ENCODE measurements at places on chromosomes 6 and 20.

DNA sequence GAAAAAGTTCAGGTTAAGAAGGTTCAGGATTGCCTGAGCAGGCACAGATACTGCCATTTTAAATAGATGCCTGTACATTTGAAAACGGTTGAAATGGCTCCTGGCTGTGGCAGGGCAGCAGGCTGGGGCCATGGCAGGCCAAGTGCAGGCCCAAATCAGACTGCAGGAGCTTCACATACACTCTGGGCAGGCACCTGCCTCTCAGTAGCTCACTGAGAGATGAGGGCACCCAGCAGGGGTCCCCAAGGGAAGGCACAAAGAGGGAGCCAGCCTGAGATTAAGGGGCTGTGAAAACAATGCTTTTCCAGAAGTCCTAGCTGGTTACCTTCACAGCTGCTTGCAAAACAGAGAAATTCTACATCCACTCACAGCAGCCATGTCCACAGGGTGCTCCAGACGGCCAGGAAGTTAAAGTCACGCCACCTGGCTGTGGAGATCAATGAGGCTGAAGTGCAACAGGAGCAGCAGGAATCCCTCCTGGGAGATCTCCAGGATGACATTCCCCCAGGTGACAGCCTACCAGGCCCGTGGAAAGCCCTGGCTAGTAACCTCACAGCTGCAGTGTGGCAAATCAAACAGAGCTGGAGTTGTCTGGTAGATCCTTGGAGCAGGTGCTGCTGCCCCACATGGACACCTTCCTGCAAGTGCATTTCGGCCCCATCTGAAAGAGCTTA, 6.2 kb upstream of the RAET1E start:
- no peak for DNase-seq

- no peak for DNase-seq
Observed at GRCh38 chr20:16393836-16394235, 179.4 kb downstream of the KIF16B start.

DNA sequence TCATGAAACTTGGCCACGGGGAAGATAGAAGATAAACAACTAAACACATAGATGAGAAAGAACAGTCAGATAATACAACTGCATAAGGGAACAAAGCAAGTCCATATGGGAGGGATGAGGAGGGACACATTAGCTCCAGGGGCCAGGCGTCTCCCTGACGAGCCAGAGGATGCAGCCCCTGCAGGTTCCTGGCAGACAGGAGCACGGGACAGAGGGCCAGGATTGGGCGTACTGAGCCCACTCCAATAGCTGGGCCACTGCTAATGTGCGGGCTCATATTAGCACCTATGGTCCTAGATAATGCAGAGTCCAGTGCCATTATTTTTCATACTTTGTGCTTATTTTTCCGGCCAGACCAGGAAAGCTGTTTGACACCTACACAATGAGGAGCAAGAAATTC, 182.9 kb downstream of the ANKRD60 start:
- DNase-seq: no peak

GRCh38 chr6:57182017-57182432, 9.9 kb downstream of the BAG2 start:
- peak; percentile 62 for DNase-seq

DNA sequence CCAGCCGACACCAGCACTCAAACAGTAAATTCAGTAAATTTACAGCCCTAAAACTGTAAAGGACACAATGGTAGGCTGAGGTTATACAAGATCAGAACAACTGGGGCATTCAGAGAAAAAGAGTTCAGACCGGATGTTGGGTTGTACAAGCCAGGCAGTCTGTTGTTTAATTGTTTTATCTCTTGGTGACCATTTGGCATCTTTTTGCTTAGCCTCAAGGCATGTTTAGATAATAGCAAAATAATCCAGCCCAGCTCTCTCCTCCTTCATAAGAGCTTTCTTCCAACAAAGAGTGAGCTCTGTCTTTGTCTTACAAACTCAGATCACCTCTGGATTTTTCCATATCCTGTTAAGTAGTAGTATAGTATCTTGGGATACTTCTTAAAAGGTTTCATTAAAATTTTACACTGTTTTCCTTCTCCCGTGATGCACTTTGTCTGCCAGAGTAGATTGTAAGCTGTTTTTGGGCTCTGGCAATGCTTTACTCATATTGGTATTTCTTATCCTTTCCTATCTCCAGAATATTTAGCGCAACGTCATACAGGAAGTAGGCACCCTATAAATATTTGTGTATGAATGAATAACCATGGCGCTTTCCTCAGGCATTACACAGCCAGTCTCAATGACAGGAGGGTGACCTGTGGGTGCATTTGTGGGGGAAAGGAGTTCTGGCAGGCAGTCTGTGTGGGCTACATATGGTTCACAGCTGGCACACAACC, 35.6 kb upstream of the TRAM2 start:
- peak; percentile 82 for DNase-seq

DNA sequence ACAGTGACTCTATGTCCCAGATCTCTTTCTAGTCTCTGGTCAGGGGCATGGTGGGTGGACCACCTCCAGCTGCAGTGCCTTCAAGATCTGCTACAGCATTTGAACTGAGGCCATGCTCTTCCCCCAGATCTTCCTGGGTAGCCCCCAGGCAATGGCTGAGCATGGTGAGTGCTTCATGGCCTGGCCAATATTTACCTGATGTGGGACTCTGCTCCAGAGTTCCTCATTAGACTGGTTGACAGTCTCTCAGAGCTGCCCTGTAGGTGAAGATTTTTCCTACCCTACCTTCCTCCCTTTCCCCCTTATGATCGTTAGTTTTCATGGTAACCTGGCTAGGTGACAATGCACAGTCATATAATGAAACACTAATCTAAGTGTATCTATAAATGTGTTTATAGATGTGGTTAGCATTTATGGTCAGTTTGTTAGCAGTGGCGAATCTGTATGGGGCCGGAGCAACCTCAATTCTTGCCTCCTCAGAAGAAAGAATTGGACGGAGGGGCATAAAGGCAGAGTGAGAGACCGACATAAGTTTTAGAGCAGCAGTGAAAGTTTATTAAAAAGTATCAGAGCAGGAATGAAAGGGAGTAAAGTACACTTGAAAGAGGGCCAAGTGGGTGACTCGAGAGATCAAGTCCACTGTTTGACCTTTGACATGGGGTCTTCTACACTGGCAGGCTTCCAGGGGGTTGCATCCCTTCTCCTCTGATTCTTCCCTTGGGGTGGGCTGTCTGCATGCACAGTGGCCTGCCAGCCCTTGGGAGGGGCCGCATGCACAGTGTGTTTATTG, 256.3 kb downstream of the CD83 start:
- no peak for DNase-seq

- DNase-seq: no peak
Observed at GRCh38 chr20:55977690-55978459, 27.4 kb downstream of the CBLN4 start.

- no peak for DNase-seq
Observed at GRCh38 chr20:23011008-23011721, 23.9 kb upstream of the SSTR4 start.

GRCh38 chr6:35061102-35061615, 80.0 kb downstream of the TCP11 start:
- no peak for DNase-seq

- no peak for DNase-seq
Observed at GRCh38 chr20:60219231-60219630, 261.0 kb downstream of the CDH26 start.

- DNase-seq: no peak
Observed at GRCh38 chr6:151576633-151577032, 82.8 kb downstream of the CCDC170 start.
